ENCODE measurements at places on chromosomes 5 and 9.

DNA sequence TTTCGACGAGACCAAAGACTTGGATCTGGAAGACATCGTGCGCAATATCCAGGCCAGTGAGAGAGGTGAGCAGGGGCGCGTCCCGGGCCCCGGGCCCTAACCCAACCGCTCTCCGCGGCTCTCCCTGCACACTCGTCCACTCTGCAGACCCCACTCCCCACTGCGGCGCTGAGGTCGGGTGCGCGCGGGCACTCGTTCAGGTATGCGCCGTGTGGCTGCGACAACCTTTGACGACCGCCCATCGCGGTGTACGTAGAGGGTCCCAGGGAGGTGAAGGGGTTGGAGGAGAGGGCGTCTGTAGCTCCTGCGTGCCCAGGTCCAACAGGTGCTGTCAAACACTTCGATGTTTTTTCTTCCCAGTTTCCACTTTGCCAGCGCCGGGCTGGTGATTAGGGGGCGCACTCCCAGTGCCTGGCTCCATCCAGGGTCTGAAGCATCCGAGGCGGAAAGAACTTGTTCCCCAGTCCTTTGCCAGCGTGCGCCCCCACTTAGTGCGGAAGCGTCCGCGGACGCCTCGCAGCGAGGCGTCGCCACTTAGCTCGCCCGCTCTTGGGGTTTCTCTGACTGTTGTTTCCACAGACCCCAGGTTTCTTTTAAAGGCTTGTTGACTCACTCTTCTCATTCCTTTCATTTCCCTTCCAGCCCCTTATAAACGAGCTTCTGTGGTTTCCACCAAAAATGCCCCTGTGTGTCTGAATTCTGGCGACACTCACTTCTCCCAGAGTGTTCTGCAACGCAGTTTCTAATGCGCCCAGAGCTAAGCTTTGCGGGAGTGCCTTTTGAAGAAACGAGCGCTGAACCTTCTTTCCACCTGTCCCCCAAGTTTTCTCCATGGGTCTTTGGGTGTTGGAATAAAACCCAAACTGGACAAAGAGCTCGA, 1.6 kb downstream of the NPR3 start:
- DNase-seq, result no peak

- no peak for DNase-seq
Measured at GRCh38 chr5:96339862-96340261, 93.2 kb downstream of the PCSK1 start.

DNA sequence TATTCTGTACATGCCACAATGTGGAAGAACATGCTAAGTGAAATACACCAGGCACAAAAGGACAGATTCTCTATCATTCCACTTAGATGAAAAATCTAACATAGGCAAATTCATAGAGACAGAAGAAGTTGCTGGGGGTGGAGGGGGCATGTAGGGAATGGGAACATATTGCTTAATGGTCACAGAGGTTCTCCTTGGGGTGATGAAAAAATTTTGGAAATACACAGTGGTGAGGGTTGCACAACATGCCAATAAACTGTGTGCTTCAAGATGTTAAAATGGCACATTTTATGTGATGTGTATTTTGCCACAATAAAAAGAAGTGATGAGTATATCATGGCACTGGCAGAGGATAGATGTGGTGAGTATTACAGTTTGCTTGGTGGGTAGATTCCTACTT, 111.9 kb downstream of the SUSD1 start:
- no peak for DNase-seq

DNA sequence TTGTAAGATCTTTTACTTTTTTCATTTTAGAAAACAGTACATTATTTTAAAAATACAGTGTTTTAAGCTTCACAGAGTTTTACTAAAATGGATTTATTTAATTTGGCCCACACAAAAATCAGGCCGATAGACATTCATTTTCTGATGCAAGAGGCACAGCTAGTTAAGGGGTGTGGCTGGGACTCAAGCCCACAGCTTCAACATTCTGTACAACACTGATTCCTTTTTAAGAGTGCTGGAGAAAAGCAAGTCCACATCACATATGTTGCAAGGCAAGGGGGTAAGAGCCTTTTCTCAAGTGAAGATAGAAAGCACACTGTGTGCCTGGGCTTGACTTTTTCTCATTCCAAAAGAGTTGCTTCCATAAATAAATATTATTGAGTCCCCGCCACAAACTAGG, 195.9 kb downstream of the RFK start:
- no peak for DNase-seq

- DNase-seq, result no peak
Measured at GRCh38 chr5:191036-191948, at the start of gene LRRC14B. TSS of gene LRRC14B (plus strand) at chr5:191495. CDS start at chr5:191539, 44 bp downstream.

DNA sequence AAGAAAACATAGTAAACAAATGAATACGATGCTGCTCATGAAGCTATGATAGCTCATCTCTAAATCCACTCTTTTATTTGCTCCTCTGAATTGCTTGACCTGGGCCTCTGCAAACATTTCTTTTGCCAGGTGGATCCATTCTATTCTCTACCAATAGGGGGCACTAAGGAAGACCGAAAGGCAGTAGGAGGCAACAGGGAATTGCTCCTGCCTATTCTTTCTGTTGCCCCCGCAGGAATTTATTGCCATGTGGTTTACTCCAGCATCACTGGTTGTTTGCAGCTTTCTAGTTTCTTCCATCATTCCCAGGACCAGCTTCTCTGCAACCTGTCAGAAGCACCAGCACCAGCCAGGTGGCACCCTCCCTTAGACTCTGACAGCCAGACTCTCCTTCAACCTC, 5.3 kb downstream of the GAPT start:
- DNase-seq, result no peak

DNA sequence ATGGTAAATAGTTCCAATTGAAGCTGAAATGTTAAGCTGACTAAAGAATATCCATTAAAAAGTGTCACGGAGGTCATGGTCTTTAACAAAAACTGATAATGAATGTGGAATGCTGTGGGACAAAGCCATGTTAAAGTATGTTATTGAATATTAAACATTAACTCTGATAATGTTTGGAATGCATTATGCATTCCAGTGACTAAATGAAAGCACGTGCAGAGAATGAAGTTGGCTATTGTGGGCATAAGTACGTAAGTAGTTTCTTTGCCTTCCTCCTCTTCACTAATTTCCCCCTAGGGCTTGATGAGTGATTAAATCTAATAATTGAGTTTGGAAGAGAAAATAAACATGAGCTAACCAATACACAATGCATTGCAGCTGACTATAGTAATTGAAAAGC, 640.4 kb upstream of the CDH10 start:
- no peak for DNase-seq

DNA sequence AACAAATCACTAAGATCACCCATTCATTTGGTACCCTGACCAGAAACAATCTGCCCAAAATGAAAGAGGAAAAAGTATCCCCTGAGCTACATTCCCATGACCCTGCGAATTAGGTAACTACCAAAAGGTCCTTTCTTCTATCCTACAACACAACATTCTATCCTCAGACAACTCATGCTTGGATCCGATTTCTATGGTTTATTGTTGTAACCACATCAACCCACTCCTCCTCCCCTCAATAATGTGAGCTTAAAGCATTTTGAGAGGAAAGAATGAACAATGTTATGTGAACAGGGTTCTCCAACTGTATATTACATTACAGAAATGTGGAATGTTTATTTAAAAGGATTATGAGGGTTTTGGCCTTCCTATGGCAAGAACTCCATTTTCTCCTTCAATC, 4.0 kb downstream of the SLC35D2 start:
- no peak for DNase-seq

DNA sequence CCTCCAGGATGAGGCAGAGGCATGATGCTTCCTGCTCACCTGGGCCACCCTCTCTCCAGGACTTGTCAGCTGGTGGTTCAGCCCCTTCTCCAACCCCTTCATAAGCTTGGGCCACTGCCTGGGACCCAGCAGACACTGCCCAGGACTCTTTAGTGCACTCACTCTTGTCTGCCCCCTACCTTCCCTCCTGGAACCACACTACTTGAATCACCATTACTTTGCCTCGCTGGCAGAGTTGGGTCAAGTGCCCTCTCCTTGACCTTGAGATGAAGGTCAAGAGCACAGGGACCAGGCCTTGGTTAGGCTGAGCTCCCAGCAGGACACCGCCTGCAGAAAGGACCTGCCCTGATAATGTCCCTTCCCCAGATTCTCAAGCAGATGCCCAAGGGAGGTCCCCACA, 8.5 kb upstream of the ENDOG start:
- no peak for DNase-seq

DNA sequence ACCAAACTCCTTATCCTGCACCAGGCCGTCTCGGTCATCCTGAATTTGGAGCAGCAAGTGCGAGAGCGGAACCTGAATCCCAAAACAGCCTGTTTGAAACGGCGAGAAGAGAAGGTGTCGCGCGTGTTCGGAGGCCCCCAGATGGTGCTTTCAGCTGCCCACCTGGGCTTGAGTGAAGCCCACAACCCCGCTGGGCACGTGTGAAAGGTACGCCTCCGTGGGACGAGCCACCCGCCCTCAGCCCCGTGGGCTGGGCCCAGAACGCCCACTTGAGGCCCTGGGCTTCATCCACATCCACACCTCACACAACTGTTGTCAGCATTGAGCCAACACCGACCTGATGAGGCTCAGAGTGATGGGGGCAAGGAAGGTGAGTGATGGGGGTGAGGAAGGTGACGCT, 72.8 kb downstream of the INSL6 start:
- no peak for DNase-seq

DNA sequence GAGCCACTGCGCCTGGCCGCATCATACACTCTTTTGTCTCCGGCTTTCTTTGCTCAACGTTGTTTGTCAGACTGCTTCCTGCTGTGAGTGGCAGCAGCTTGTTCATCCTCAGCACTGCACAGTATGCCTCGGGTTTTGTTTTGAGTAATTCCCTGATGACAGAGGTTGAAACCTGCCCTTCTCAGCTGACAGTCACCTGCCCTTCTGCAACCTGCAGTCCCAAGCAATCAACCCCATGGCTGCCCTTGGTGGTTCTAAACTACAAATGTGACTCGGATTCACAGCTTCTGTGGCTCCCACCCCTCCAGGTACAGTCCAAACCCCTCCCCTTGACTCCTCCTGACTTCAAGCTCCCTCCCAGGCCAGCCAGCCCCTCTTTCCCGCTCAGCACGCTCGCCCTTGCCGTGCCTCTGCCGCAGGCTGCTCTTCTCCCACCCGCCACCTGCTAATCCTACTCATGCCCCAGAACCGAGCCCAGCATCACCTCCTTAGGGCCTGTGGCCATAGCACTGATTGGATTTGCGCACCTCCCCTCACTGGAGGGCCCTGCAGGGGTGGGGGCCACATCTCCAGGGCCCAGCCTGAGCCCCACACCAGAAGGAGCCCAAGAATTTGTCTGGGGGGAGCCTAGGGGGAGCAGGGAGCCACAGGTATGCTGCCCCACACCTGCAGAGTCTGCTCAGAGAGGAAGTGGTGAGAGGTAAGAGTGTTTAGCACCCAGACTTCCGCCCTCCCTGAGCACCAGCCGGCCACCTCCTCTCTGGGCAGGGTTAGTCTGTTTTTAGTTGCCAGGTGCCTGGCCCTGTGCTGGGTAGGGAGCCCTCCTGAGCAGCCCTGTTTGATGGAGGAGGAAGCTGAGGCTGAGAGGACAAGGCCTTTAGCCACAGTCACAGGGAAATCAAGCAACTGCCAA, 10.1 kb downstream of the EEIG1 start:
- peak; percentile 57 for DNase-seq

GRCh38 chr5:109959652-109960051, 269.9 kb downstream of the MAN2A1 start:
- DNase-seq, result no peak

GRCh38 chr5:148799737-148800527, 26.5 kb upstream of the ADRB2 start:
- DNase-seq, result no peak

- DNase-seq, result no peak
Measured at GRCh38 chr5:370311-370958, 48.9 kb downstream of the AHRR start.

DNA sequence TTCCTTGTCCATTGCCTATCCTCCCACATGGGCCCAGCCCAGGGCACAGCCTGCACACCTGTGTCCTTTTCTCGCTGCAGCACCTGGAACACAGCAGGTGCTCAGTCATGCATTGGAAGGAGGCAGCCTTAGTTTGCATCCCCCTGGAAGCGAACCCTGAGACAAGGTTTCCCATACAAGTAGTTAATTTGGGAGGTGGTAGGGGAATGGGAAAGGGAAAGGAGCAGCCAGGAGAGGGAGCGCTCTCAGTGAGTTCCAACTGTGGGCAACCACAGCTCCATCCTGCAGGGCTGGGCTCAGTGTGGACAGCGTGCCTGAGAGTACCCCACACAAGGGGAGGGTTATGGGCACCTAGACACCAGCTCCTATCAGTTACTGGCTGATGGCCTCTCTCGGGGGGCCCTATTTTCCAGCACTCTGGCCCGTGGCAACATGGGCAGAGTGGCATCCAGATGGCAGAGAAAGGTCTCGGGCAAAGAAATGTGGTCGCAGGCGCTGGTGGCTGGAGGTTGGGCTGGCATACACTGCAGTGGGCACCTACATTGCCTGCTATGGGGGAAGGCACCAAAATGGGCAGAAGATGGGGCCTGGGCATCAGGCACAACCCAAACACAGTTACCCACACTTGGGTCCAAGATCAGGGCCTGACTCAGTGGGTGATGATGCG, 50.1 kb downstream of the TSPAN17 start:
- DNase-seq, result no peak

GRCh38 chr5:151570512-151571269, 20.4 kb downstream of the FAT2 start:
- DNase-seq, result no peak

- DNase-seq, result no peak
Measured at GRCh38 chr5:40365342-40366330, 314.1 kb upstream of the PTGER4 start.

GRCh38 chr5:107085572-107085971, 585.2 kb downstream of the EFNA5 start:
- DNase-seq, result no peak

All from activated CD4-positive, CD25-positive, alpha-beta regulatory T cell treated with anti-CD3 and anti-CD28 coated beads, Interleukin-2, amount 50 U/mL, for 16 hours (primary cell).